ENCODE measurements at places on chromosomes 7 and 10. TPM values are rescaled to one million over a fixed set of nuclear protein-coding genes. Genes with fewer than 3 reads are reported as not detected.

Gene HOXA10
- total RNA-seq: 0.88 TPM

- H3K36me3 ChIP-seq: no peaks in the 10 kb centered on the region
- H3K27ac ChIP-seq: peak overlapping the region; percentile 45
- peaks cover 44% of the 10 kb centered on the region for H3K4me1 ChIP-seq
- no peak for DNase-seq
Measured at GRCh38 chr10:131977323-131978096, 4.2 kb downstream of the BNIP3 start.

Gene GPR85
- not detected for total RNA-seq

Gene SORCS1
- not detected for total RNA-seq

DNA sequence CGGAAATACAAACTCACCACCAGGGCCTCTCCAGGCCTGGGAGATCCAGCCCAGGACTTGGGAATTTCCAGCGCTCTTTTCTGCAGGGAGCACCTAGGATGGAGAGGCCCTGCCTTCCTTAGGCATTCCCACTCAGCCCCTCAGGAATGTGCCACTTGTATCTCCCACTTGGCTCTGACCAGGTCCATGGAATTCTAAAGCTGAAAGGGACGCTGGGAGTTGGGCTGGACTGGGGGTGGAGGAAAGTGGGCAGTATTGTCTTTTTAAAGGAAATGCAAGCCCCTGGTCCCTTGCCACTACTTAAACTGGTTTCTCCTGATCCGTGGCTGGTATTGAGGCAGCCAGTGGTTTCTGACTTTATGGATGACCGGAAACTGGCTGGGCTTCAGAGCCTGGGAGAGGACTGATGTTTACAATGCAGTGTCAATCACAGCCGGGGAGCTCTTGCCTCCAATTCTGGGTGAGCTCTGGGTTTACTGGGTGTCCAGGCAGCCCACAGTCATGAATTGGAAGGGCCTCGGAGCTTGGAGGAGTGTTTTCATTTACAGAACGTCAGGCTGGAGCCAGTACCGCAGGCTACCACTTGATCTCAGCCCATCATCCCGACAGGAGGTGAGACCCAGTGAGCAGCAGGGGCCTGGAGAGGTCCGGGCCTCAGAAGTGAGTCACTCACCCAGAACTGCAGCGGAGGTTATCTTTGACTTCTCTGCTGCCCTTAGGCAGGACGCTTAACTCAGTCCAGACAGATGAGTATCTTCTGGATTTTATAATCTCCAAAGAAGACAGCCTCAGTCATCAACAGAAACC, 27.3 kb downstream of the AGAP3 start:
- H3K36me3 ChIP-seq: no peaks in the 10 kb centered on the region
- no peak overlapping the region for H3K27ac ChIP-seq
- H3K4me1 ChIP-seq: no peaks in the 10 kb centered on the region
- peak overlapping the region; percentile 8 for H3K4me3 ChIP-seq

- no peaks in the 10 kb centered on the region for H3K27me3 ChIP-seq
- peaks cover 48% of the 10 kb centered on the region for H3K4me1 ChIP-seq
- no peak for DNase-seq
- H3K4me3 ChIP-seq: peak overlapping the region; percentile 76
Measured at GRCh38 chr10:103470761-103471653, 8.0 kb downstream of the CALHM3 start.

DNA sequence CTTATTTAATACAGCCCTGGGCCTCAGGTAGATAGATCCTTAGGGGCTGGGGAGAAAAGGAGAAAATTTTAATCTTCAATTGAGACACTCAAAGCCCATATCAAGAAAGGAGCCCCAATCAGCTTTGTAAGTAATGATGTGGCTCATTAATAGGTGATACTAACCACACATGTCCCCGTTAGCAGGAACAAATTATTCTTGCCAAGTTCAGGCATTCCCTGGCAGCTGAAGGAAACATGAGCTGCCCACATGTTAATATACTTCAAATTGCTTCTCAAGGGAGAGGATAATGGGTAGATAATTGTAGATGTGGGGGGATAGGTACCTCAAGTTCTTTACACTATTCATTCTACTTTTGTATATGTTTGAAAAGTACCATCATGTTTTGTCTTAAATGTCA, 14.5 kb downstream of the IFIT5 start:
- no peaks in the 10 kb centered on the region for H3K36me3 ChIP-seq
- H3K4me3 ChIP-seq: no peak overlapping the region
- H3K27ac ChIP-seq: no peak overlapping the region
- no peak for DNase-seq
- no peaks in the 10 kb centered on the region for H3K4me1 ChIP-seq

GRCh38 chr7:47520406-47520805, 61.5 kb downstream of the TNS3 start:
- H3K4me3 ChIP-seq: no peak overlapping the region
- H3K4me1 ChIP-seq: no peaks in the 10 kb centered on the region
- DNase-seq: no peak
- H3K27me3 ChIP-seq: peaks cover 7% of the 10 kb centered on the region
- H3K36me3 ChIP-seq: no peaks in the 10 kb centered on the region

- no peak overlapping the region for H3K4me3 ChIP-seq
- peak; percentile 79 for DNase-seq
- no peak overlapping the region for H3K27ac ChIP-seq
- no peaks in the 10 kb centered on the region for H3K4me1 ChIP-seq
- no peaks in the 10 kb centered on the region for H3K27me3 ChIP-seq
Measured at GRCh38 chr7:100407285-100408180, 21.0 kb downstream of the ZCWPW1 start.

Gene HECW1
- total RNA-seq: not detected
